Stimulated activated CD4-positive, alpha-beta T cell treated with anti-CD3 and anti-CD28 coated beads, Interleukin-1b, Interleukin-23, amount 100 ng/mL, for 48 hours (primary cell): ENCODE measurements at places on chromosomes 3 and 15.
A peak's percentile ranks its signal among the peaks of the same experiment; 100 is the strongest.

GRCh38 chr3:132643366-132643765 is 16.2 kb downstream of the ACAD11 start:
- DNase-seq, result no peak

DNA sequence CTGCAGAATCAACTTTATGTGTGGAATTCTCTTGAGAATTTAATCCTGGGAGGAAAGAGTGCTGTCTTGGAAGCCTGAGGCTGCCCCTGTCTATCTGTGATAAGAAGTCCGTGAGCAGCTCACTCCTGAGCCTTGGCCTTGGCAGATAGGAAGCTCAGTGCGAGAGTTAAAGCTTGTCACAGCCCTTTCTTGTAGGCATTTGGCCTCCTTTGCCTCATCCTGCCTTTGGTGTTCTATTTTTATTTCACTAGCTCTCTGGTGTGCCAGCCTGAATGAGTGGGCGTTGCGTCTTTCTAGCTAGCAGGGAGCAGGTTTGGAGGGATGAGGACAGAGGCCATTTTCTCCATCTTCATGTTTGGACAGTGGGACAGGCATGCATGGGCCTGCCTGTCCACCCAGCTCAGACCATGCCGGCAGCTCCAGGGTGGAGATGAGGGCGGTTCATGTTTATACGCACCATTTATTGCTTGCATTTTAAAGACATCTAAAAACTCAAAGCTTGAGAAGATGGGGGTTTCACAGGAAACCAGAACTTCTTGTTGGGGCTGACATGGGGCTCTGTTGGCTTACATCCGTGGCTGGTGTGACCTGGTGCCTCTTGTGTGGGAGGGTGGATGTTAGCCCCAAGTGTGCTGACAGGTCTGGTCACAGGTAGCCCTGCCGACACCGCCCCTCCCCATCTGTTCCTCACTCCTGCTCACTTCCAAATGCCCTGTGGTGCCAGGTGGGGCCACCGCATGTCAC is 29.8 kb downstream of the IRAK2 start:
- peak; percentile 37 for DNase-seq

- DNase-seq, result no peak
Measured at GRCh38 chr3:150461399-150461798, 53.3 kb downstream of the TSC22D2 start.

DNA sequence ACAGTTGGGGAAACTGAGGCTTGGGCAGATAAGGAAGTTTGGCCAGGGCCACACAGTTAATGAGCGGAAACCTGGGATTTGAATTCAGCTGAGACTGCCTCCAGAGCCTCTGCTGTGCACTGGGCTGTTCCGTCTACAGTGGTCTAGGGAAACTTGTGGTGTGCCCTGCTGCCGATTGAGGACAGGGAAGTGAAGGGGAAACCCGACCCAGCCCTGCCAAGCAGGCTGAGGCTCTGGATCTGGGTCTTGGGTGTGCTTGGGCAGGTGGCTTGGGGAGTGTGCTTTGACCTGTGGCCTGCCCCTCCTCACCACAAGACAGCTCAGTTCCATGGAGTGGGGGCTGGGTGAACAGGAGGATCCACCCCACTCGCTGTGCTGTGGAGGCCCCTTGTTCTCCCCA is 17.6 kb downstream of the NISCH start:
- DNase-seq, result no peak

- DNase-seq, result no peak
Measured at GRCh38 chr15:60713119-60714084, 234.5 kb upstream of the ICE2 start.
